ENCODE measurements at places on chromosomes 7 and 10.

GRCh38 chr7:10439027-10439426, 534.6 kb upstream of the PHF14 start:
- DNase-seq: no peak

- no peak for DNase-seq
Measured at GRCh38 chr7:131090886-131091692, 236.6 kb upstream of the MKLN1 start.

DNA sequence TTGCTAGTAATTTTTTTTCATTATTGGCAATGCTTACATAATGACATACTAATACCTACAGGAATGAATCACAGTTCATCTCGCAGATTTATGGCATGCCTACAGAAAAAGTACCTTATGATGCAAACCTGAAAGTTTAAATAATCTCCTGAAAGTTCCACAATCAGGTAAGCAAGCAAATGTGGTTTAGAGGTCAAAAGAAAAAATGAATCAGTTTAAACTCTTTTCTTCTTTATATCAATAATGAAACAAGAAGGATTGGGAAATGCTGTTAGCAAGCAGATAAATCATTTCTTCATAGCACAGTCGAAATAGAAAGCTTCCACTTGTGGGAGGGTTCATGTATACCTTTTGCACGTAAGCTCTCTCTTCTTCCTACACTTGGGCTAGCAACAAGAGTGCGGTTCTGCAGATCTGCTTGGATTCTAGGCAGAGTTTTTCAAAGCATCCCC, 53.7 kb upstream of the MTPN start:
- DNase-seq: no peak

DNA sequence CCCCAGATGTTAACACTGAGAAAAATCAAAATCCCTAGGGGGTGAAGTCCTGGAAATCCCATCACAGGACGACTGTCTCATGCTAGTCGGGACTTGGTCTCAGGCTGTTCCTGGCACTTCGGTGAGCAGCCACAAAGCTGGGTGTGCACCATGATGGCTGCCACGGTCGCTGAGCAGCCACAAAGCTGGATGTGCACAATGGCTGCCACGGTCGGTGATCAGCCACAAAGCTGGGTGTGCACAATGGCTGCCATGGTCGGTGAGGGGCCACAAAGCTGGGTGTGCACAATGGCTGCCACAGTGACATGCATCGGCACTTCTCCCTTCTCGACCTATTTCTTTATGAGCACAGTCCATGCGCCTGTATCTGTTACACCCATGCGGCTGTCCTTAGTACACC, 505.1 kb downstream of the TCERG1L start:
- DNase-seq: no peak

DNA sequence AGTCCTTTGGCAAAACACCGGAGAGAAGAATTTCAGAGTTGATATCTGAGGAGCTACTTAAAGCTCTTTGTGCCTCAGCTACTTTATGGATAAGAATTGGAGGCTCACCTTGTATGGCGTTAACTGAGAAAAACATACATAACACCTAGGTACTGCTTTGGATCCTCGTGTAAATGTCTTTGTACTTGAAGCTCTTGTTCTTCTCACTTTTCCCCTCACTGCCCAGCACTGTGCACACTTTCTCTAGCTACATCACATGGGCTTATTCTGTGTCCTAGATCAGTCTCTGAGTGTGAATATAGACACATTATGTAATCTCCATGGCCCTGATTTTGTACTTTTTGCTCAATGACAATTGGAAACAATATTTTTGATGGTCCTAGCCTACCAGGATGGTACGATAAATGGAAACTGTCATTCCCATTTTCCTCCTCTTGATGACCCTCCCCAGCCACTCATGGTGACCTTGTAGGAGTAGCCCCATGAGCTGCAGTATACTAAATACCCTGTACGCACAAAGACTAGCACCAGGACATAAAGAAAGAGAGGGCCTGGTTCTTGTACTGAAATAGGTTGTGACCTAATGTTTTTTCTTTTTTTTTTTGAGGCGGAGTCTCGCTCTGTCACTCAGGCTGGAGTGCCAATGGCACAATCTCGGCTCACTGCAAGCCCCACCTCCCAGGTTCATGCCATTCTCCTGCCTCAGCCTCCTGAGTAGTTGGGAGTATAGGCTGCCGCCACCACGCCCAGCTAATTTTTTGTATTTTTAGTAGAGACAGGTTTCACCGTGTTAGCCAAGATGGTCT, 22.1 kb downstream of the STAMBPL1 start:
- no peak for DNase-seq

DNA sequence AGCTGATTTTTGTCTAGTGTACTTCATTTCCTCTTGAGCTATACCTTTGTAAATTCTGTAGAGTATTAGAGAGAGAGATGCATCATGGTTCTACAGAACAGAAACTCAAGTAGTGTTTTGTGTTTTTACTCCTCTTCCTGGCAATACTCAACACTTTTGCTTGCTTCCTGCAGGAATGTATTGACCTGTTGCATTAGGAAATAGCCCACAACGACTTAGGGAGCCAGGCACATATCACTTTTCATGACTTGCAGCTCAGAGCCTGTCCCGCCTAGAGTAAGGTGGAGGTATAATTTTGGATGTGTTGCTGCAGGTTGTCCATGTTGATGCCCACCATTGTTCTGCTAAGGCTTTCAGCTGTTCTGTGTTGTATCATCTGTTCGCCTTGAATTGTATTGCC, 216.3 kb downstream of the SDK1 start:
- DNase-seq: no peak

DNA sequence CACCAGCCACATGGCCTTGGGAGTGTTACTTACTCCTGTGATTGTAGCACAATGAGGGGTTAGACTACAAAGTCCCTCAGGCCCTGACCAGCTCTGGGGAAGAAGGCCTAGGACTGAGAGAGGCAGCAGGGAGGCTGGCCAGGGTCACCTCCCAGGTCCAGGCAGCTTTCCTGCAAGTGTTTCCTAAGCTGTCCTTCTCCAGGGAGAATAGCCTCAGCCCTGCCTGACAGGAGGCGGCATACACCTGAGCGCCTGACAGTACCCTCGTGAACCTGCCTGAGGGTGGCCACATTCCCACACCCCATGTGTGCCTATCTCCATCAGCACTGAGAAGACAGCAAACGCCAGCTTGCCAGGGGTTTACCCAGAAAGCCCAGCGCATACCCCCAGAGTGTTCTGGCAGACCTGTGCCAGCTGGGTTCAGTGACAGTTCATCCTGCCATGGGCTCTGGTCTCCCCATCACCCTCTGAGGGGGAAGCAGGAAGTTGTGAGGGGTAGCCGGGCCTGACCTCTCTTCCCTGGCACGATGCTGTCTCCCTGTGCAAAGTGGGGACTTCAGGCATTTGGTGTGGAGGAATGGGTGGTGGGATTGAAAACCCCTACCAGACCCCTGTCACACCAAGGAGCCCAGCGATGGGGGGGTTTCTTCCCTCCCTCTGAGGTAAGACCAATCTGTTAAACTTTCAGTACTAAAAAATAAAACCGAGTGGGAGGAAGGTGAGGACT, 56.3 kb upstream of the CAMK2B start:
- no peak for DNase-seq

- no peak for DNase-seq
Measured at GRCh38 chr10:15316871-15317464, 54.1 kb downstream of the FAM171A1 start.

DNA sequence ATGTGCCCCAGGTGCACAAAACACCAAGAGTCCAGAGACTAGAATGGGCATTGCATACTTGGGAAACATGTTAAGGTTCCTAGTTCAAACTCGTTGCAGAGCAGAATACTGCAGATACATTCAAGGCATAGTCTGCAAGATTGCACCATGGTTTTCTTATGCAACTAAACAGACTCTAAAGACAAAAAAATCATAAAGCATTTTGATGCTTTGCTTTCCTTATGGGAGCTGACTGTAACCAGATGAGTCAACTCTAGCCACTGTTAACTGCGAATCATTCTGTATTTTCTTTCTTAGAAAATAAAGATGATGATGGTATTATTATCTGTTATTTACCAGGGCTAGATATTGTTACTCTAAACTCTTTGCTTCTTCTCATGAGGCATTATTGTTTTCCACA, 19.7 kb downstream of the TRUB1 start:
- DNase-seq: no peak

GRCh38 chr7:105277341-105277740, 111.4 kb downstream of the SRPK2 start:
- no peak for DNase-seq
